ENCODE measurements at places on chromosomes 4 and X.

DNA sequence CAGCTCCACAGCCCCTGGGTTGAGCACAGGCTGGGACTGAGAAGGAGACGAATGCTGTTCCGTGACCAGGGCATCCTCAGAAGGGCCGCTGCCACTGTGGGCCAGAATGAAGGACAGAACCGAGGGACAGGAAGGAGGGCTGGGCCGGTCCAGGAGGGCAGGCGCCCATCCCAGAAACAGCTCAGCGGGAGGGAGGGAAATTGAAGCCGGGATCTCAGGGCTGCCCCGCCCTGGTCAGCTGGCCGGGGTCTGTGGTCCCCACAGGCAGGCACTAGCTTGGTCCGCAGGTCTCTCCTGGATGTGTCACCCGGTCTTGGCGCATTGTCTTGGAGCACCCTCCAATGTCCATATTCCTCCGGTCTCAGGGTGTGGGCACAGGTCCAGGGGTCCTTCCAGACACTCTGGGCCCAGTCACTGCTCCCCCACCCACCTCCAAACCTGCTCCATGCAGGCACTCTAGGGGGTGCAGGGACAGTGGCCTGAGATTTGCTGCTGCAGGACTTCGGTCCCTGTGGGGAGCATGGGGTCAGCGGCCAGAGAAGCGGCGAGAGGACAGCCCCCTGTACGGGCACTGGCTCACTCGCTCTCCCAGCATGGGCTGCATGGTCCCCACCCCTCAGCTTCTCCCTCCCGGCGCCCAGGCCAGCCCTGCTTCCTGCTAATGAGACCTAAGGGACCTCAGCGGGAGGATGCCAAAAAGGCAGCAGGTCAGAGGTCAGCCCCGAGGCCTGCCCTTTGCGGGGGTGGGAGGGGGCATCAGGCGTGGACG lies 23.9 kb upstream of the MXD4 start:
- DNase-seq = no peak

- DNase-seq = no peak
Measured at GRCh38 chr4:162650166-162650565, 486.4 kb upstream of the FSTL5 start.

- DNase-seq = no peak
Measured at GRCh38 chr4:11474146-11474545, 45.5 kb upstream of the HS3ST1 start.

DNA sequence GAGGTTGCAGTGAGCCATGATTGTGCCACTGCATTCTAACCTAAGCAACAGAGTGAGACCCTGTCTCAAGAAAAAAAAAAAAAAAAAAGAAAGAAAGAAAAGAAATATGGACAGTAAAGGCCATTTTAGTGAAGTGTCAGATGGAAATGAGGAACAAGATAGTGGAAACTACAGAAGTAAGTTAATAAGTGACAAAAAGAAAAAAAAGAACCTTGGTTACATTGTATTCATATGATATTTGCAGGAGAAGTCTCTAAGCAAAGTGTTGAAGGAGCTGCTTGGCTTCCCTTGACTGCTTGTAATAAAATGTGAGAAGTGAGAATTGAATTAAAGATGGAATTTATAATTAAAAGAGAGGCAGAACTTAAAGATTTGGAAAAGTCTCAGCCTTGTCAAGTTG lies 73.2 kb downstream of the HOPX start:
- no peak for DNase-seq

- DNase-seq = peak; percentile 1
Measured at GRCh38 chr4:23686169-23686897, 203.5 kb downstream of the PPARGC1A start.

DNA sequence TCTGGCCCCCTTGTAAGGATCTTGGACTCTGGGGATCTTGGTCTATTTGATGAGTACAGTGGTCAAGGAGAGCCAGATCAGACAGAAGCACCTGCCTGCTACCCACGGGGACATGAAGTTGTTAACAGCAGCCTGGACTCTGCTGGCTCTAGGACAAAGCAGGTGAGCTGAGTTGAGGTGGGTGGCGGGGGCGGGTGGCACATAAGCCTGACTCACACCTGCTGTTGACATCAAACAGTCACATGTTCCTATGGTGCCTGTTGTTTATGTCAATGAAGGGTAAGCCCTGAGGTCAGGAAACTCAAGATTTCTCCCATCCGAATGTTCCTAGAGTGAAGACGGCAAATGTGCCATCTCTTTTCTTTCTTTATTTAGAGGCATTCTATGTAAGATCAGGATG lies 50.1 kb upstream of the CLNK start:
- no peak for DNase-seq

- no peak for DNase-seq
Measured at GRCh38 chrX:40469316-40469715, 111.5 kb upstream of the ATP6AP2 start.

DNA sequence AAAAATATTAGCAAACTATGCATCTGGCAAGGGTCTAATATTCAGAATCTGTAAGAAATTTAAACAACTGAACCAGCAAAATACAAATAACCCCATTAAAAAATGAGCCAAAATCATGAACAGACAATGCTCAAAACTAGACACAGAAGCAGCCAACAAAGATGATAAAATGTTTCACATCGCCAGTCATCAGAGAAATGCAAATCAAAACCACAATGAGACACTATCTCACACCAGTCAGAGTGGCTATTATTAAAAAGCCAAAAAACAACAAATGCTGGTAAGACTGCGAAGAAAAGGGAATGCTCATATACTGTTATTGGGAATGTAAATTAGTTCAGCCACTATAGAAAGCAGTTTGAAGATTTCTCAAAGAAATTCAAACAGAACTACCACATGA lies 201.3 kb upstream of the CPEB2 start:
- DNase-seq = no peak

Measured in NCI-H524 treated with DMSO at 0.1 percent for 48 hours (cell line).